ENCODE measurements at places on chromosomes 2 and 18.

DNA sequence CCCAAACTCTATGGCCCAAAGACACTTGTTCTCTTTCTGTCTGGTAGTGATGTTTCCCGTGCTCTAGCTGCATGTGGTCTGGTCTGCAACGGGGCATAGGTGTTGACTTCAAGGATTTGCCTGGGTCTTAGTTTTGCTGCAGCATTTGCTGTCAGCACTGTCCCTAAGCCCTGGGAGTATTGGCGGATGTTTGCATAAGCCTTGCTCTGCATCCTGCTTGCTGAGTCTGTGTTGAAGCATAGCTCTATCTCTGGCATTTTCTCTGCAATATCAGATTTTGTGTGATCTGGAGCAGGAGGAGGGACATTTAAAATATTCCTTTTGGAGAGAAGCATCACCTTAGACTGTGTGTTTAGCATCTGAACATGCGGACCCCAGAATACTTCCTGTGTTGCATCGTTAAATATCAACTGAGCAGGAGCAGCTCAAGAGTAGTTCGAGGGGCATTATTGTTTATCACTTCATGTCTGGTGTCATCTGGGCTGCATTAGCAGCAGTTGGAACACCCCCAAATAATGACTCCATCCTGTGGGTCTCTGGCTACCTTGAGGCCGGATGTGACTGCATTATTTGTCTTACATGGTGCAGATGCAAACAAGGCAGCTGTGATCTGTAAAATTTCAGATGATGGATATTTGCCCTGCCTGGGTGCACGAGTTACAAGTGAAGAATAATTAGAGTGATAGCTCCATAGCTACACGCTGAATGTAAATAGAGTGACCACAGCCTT, 231.7 kb downstream of the TRIB2 start:
- no peak for DNase-seq

- DNase-seq, result no peak
Measured at GRCh38 chr2:169623235-169623634, 39.1 kb downstream of the PPIG start.

GRCh38 chr2:27185331-27186026, 26.4 kb upstream of the ATRAID start:
- DNase-seq, result no peak

- DNase-seq, result no peak
Measured at GRCh38 chr18:13395577-13395976, 177.0 kb downstream of the LDLRAD4 start.

DNA sequence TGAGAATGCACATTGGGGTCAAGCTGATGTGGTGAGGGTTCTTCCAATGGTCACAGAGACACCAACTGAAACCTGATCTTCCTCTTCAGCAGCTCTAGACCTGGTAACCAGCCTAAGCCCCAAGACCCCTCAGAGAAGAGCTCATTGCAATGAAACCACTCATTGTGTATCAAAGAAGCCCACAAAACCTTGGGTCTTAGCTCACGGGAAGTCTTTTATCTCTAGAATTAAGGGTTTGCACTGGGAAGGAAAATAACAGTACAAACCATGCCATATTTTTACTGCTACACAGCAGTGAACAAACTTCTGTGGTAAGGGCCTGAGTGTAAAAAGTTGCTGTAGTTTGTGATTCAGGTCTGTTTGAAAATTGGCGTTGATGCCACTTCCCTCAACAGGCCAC, 8.6 kb upstream of the UBXN4 start:
- no peak for DNase-seq

DNA sequence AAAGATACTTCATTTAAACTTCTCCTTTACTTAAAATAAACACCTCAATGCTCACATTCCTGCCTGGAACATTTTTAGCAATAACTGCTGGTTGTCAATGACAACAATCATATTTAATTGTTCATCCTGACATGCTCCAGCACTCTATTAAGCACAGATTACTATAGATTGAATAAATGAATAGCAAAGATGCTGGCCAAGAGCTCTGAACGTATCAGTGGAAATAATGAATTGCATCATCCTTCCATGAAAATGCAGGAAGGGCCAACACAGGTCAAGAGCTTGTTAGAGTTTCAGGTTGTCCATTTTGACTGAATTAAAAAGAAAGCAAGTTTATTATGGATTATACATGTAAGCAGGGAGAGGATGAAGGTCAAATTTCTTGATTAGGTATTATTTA, 994.0 kb downstream of the TSN start:
- DNase-seq, result no peak

DNA sequence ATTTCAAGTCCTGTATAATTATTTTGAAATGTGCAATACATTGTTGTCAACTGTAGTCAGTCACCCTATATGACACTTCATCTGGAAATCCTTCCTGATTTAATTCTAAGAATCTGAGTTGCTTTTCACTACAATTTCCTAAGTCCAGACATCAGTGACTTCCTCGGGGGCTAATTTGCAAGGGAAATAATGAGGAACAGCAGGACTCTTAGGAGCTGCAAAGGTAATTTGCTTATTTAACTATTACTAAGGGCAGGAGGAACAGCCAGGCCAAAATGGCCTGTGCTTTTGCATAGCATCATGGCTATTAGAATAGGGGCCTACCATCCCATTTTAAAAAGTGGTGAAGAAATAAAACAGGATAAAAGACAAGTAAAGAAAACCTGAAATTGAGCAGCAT, 178.8 kb downstream of the MC4R start:
- no peak for DNase-seq

DNA sequence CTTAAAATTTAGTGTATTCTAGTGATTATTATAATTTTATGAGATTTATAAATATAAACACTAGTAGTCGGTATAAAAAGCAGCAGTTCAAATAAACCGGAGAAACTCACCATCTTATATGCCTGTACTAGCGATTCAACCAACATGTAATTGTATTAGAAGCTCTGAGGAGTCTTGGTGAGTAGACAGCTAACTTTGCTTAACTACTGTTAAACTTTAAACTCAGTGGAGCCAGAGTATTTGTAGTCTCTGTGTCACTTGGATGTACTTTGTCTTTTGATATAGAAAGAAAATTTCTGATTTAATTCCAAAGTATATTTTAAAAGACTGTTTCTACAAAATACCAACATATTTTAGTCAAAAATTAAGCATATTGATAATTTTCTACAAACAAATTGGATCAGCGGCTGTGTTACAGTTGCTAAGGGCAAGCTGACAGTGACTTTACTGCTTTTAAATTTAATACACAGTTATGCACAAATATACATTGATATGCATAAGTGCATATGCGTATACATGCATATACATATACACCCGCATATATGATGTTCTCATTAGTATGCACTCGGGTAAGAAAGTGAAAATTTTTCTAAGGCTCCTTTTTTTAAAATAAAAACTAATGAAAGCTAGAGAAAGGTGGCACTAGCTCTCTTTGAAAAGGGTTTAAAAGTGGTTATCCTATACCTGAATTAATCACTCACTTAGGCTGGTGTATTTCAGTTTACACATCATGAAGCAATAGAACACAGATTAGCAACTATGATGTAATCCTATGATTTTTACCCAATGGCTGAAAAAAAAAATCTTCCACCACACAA, 374.5 kb downstream of the NCKAP5 start:
- DNase-seq, result no peak

DNA sequence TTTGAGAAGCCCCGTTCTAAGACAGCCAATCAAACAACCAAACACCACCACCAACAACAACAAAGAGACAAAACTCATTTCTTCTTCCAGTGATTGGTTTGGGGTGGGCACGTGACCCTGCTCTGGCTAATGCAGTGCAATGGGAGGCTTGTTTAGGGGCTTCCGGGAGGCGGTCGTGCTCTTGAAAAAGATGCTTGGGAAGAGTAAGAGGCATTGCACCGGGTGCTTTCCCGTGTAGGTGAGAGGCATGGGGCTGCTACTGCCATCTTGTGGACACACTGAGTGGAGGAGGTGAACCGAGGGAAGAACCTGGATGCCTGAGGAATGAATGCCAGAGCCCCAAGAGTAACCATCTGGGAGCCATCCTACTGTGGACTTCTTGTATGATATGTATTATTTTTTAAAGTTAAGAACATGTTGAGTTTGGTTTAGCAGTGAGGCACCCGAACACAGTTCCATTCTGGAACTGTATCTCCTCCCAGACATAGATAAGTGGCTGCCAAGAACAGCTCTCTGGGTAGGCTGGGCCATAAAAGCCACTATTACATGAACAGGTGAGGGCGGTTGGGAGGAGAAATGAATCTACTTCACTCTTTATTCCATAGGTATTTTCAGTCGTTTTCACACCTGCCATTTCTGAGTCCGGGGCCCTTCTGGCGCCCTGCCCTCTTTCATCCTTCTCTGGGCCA, 19.1 kb upstream of the ARHGAP25 start:
- DNase-seq, result no peak

GRCh38 chr2:226446406-226447001, 353.1 kb downstream of the IRS1 start:
- DNase-seq, result no peak

GRCh38 chr18:44943311-44943881, 262.7 kb downstream of the SETBP1 start:
- DNase-seq, result no peak

- DNase-seq, result no peak
Measured at GRCh38 chr2:175048275-175048674, 43.1 kb upstream of the CHN1 start.

DNA sequence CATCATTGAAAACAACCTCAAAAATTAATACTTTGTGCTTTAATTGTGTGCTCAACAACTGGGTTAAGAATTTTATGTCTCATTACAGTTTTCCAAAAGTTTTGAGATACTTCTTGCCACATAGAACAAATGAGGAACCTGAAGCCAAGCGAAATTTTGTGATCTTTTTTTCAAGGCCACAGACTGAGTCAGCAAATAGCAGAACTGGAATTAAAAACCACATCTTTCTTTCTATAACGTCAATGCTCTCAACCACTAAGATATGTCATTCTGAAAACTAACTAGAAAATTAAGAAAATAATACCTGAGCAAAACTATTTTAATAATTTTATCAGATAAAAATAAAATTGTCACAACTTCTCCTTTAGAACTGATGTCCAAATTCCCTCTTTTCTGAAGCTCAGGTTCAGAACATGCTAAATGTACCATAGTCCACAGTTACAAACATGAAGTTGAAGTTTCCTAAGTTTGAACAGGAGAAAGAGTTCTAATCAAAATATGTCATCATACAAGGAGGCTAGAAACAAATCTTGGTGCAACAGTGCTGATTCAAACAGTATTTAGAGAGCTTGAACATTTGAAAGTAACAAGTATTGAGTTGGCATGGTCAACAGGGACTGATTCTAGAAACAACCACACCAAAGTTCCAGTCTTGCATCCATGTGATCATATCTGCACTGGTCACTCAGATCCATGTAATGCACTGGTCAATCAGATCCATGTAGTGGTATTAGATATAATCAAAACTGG, 27.6 kb upstream of the CALCRL start:
- DNase-seq, result no peak

GRCh38 chr2:82023710-82024109, 1719.2 kb upstream of the LRRTM1 start:
- DNase-seq, result no peak

GRCh38 chr2:101805152-101806088, 107.9 kb downstream of the MAP4K4 start:
- DNase-seq, result no peak

GRCh38 chr2:200585730-200586643, at the start of gene AOX1:
TSS of gene AOX1 (plus strand) at chr2:200586014. CDS start at chr2:200586109, 95 bp downstream.
- DNase-seq, result peak; percentile 4

- DNase-seq, result no peak
Measured at GRCh38 chr2:60502144-60502543, 51.3 kb downstream of the BCL11A start.

DNA sequence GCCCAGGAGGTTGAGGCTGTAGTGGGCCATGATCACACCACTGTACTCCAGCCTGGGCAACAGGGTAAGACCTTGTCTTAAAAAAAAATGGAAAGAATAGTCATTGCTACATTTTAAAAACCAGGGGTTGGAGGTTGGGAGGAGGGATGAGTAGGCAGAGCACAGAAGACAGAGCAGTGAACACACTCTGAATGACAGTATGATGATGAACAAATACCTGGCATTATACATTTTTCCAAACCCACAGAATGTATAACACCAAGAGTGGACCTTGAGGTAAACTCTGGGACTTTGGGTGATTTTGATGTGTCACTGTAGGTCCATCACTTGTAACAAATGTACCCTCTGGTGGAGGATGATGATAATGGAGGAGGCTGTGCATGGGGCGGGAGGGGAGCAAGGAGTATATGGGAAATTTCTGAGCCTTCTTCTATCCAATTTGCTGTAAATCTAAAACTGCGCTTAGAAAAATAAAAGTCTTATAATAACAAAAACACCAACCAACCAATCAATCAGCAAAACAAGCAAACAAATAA, 111.4 kb upstream of the PGAP1 start:
- no peak for DNase-seq

DNA sequence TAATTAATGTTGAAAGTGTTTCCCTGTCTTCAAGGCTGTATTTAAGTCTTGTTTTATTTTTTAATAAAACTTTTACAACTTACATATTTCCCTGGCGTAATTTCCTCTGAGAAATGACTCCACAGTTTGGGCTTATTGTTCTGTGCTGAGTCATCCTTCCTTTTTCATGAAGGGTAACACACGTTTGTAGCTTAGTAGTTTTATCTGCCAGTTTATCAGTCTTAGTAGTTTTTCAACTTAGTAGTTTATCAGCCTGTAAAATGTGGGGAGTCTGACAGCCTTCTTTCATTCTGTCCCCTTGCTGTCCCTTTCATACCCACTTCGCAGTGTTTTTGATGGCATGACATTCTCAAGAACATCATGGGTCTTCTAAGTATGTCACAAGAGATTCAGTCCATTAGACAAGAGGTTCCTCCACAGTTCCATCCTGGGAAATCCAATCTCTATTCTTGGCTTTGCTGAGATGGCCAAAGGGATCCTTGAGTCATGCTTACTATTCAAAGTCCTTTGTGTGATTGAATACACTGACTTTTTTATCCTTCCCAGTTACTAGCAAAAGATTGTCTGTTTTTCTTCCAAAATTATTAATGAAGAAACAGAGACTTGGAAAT, 60.0 kb upstream of the SGPP2 start:
- DNase-seq, result no peak

- peak; percentile 16 for DNase-seq
Measured at GRCh38 chr2:61993422-61994024, 88.0 kb downstream of the COMMD1 start.

DNA sequence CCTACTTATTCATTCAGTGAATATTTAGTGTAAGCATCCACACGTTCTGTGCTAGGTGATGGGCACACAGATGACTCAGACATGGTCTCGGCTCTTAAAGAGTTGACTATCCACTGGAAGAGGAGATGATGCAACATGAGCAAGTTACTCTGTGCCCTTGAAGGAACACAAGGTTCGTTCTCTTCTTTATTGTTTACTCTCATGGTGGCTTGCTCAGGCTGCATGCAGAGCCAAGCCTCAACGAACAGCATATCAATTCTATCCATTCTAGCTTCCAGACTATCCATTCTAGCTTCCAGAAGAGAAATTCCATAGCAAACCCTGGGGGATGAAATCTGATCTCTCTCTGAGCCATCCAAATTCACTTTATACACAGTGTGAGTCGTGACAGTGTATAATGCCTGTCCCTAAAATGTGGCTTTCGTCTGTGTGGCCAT, 68.1 kb upstream of the CTAGE1 start:
- DNase-seq, result no peak

DNA sequence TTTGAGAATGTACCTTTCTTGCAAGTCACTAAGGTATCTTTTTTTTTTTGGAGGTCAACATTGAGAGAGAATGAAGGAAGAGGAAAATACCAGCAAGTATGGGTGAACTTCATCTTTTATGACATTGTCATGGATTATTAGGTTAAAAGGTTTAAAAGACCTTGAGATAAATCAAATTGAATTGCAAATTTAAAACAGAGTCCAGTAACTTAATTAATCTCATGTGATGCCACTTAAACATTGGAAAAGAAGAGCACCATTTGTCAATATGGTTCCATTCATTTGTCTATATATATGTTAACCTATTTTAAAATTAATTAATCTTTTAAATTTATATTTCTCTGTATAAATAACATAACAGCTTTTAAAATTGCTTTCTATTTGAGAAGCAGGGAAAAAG, 83.8 kb downstream of the PPP1R1C start:
- DNase-seq, result no peak
